ENCODE measurements at places on chromosomes 11 and 22.

DNA sequence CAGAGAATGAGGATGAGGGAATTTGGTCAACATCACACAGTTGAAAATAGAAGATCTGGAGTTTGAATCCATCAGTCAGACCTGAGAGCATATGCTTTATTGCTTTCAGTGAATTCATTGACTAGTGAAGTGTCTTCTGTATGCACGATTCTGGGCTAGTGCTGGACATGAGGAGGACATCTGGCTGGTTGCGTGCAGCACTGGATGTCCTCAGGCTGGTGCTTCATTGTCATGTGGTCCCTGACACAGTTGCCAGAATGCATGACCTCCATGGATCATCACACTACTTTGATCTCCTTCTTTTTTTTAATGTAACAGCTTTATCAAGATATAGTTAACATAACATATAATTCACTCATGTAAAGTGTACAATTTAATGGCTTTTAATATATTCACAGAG, 44.5 kb upstream of the MMP7 start:
- DNase-seq = no peak

DNA sequence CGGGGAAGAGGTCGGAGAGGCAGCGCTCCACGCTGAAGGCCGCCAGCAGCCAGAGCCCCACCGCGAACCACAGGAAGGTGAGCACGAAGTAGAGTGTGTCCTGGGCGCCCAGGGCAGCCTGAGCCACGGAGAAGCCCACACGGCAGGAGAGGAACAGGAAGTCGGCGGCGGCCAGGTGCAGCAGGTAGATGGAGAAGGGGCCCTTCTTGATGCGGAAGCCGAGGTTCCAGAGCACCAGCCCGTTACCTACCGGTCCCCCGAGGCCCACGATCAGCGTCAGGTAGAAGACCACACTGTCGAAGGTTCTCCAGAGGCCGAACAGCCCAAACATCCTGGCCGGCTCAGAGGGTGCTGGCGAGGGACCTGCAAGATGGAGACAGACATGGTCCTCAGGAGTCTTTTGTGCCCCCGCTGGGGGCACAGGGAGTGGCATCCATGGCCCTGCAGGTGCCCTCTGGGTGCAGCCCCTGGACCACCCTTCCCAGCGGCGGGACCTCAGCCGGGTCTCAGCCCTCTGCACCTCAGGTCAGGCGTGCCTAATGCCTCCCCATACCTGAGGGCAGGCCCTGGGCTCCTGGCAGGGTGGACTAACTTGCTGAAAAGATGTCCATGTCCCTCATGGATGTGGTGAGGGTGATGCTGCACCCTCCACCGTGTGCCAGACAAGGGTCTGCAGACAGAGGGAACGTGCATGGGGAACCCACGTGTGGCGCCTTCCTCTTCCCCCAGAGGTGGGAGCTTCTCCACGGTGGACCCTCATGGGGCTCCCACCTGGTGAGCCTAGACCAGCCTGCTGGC, at the start of gene MRGPRG:
Gene MRGPRG (minus strand): TSS at position 331 of the 798 bp plus-strand sequence. CDS start 0 bp downstream, at position 331.
- DNase-seq = peak; percentile 43

DNA sequence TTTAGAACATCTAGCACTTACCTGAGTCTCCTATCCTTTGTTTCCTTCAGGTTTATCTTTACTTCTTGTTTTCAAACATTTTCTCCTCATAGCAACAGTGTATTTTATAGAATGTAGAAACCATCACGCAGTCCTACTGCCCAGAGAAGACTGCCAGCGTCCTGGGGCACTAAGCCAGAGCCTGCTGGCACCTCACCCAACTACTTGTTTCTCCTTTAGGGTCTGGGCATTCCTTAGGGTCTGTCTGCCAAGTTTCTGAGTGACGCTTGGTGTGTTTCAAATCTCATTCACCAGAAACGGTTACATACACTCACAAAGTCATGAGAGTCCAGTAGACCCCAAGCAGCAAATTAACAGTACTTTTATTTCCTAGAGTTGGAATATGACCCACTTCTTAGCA, 49.6 kb upstream of the SLC25A1 start:
- DNase-seq = no peak

- no peak for DNase-seq
Measured at GRCh38 chr11:24406389-24406788, 90.5 kb upstream of the LUZP2 start.

DNA sequence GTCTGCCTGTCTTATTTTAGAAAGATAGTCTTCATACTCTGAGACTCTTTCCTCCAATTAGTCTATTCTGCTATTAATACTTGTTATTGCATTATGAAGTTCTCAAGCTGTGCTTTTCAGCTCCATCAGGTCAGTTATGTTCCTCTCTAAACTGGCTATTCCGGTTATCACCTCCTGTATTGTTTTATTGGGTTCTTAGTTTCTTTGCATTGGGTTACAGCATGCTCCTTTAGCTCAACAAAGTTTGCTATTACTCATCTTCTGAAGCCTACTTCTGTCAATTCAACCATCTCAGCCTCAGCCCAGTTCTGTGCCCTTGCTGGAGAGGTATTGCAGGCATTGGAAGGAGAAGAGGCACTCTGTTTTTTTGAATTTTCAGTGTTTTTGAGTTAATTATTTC, 21.0 kb upstream of the OR5AK2 start:
- no peak for DNase-seq

- DNase-seq = peak; percentile 66
Measured at GRCh38 chr11:14386895-14387480, 28.0 kb upstream of the RRAS2 start.

GRCh38 chr11:409600-410483, 5.0 kb downstream of the SIGIRR start:
- peak; percentile 51 for DNase-seq

GRCh38 chr22:23363683-23364082, 183.4 kb downstream of the BCR start:
- no peak for DNase-seq

- DNase-seq = no peak
Measured at GRCh38 chr11:49151211-49151610, 57.2 kb downstream of the FOLH1 start.

DNA sequence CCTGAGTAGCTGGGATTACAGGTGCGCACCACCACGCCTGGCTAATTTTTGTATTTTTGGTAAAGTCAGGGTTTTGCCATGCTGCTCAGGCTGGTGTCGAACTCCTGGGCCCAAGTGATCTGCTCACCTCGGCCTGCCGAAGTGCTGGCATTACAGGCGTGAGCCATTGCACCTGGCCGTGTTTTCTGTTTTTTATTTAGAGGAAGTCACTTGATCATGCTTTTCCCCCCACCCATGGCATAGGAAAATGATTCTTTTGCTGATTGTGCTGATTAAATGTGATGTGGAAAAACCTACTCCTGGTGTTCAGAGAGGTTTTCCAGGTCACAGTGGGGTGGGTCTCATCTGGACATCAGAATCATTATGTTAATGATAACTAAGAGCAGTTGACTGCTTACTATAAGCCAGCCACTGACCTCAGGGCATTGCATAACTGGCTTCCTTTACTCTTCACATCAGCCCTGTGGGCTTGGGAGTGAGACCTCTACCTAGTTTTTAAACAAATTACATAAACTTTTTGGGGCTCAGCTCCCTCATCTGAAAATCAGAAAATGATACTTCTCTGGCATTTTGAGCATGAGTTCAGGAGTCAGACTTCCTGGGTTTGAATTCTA, 71.0 kb downstream of the PTPRJ start:
- no peak for DNase-seq

DNA sequence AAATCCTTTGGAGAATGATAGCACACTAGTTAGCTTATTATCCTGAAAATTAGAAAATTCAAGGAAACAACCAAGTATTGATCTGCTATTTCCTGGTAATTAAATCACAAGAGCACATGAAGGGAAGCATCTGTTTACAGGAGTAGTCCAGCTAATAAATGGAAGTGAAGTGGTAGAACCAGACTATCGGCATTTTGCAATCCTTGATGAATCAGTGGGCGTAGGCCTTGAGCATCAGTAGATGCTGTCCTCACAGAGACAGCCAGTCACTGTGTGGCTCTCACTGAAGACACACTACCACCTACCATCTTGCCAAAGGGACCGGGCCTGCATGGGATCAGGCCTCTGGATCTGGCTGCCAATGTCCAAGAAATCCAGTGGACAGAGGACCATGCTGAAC, 69.8 kb downstream of the FBLN1 start:
- no peak for DNase-seq

GRCh38 chr11:65251476-65251875, 10.3 kb upstream of the POLA2 start:
- no peak for DNase-seq

GRCh38 chr11:86558207-86558606, 114.2 kb downstream of the ME3 start:
- no peak for DNase-seq

GRCh38 chr22:49086606-49087157, 741.0 kb downstream of the BRD1 start:
- no peak for DNase-seq

- no peak for DNase-seq
Measured at GRCh38 chr11:73585834-73586575, 11.9 kb downstream of the FAM168A start.

- DNase-seq = no peak
Measured at GRCh38 chr11:110855191-110855590, 143.0 kb upstream of the ARHGAP20 start.

DNA sequence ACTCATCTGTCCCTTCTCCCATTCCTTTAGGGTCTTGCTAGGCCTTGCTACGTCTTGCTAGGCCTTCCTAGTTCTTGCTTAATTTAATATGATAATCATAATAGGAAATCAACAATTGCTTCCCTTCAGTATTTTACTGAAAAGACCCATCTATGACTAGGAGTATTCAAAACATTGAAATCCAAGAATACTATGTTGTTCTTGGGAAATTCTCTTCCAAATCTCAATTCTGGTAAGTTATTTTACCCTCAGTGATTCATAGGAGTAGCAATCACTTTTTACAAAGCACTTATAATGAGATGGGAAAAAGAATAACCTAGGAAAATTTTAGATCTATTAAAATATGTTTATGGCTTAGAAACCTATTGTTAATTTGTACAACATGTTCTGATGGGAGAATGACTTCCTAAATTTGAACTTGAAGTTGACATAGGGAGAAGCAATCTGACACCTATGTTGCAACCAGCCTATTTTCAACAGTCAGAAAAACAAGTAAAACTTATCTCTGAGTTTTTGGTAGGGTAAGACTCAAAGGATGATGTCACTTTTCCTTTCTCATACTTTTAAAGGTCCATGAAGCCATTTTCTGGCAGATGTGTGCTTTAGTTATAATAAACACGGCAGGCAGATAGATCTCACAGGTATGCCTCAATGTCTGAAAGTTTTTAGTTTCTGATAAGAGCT, 29.5 kb upstream of the HIPK3 start:
- no peak for DNase-seq

DNA sequence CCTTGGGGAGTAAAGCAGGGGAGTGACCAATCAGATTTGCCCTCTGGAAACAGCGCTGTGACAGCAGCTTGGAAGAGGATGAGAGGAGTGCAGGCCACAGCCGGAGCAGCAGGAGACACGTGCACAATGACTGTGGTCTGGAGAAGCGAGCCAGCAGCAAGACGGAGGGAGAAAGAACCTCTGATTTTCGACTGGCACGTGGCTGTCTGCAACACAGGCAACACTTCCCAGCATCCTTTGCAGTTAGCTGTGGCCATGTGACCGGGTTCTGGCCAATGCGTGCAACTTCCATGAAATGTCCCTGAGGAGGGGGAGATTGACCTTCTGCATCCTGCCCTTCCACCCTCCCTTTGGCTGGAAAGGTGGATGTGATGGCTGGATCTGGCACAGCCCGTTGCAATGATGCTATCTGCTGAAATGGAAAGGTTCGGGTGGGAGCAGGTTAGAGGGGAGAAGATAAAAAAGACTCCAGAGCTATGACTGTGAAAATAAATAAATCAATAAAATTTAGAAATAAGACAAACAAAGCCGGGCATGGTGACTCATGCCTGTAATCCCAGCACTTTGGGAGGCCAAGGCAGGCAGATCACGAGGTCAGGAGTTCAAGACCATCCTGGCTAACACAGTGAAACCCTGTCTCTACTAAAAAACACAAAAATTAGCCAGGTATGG, 15.6 kb downstream of the PLA2G6 start:
- no peak for DNase-seq

- DNase-seq = no peak
Measured at GRCh38 chr11:21289686-21290085, 620.3 kb downstream of the NELL1 start.

DNA sequence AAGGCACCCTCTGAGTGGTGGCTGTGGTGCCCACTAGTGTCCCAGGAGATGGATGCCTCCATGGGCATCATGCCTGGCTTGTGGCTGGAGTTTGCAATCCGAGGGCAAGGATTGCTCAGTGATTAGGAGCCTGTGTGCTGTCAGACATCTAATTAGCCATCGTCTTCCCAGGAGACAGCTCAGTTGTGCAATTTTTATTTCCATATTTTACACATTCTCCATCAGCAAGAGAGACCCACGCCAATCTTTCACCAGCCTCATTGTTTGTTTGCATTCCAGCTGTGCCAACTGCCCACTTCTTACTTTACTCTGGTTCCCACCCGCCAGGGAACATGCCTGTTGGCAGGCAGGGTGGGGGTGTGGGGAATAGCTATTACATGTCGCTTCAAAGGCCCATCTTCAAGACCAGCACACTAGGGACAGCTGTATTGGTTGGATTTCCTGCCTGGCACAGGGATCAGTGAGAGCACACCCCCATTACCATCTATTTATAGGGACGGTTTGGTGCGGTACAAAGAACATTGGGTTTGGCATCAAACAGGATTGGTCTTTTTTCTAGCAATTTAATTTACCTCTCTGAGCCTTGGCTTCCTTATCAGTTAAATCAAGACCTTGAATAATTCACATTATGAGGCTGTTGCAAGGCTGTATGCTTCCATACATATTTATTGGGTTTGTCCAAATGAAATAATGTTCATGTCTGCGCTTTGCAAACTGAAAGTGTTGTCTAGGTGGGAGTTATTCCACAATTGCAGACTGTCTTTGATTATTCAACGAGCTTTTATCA, 80.7 kb upstream of the NAV2 start:
- DNase-seq = no peak

DNA sequence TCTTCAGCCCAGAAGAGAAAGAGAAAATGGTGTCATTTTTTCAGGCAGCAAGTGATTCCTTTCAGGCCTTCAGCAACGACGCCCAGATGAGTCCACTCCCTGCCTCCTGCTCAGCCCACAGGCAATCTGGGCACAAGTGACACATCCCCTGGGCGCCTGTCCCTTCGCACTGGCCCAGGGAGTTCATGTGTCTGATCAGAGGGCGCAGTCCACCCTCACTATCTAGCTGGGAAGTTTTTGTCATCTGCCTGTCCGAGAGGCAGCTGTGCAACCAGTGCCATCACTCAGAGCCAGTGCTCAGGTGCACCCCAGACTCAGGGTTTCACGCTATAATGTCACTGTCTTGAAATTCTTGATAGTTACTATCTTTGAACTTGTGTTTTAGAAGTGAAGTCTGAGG, 1.4 kb upstream of the KCNQ1OT1 start:
- DNase-seq = no peak

All from H1 (cell line).